Activated naive CD4-positive, alpha-beta T cell treated with anti-CD3 and anti-CD28 coated beads, Interleukin-2, amount 10 ng/mL, durations not matched to agents 5 hours and 36 hours (primary cell): ENCODE measurements at places on chromosomes 7 and 10. TPM values are rescaled to one million over a fixed set of nuclear protein-coding genes. Genes with fewer than 3 reads are reported as not detected.

GBX1 gene
- total RNA-seq, result not detected

IDI2 gene
- not detected for total RNA-seq

ATG9B gene
- 15.7 TPM for total RNA-seq

BAZ1B gene
- 76.3 TPM for total RNA-seq

PALS2 gene
- 28.2 TPM for total RNA-seq
